ENCODE measurements at places on chromosomes 16 and 17.

GRCh38 chr16:78815713-78816112 is 716.3 kb downstream of the WWOX start:
- DNase-seq, result no peak

GRCh38 chr17:60351012-60351695 is 40.8 kb downstream of the USP32 start:
- DNase-seq, result no peak

DNA sequence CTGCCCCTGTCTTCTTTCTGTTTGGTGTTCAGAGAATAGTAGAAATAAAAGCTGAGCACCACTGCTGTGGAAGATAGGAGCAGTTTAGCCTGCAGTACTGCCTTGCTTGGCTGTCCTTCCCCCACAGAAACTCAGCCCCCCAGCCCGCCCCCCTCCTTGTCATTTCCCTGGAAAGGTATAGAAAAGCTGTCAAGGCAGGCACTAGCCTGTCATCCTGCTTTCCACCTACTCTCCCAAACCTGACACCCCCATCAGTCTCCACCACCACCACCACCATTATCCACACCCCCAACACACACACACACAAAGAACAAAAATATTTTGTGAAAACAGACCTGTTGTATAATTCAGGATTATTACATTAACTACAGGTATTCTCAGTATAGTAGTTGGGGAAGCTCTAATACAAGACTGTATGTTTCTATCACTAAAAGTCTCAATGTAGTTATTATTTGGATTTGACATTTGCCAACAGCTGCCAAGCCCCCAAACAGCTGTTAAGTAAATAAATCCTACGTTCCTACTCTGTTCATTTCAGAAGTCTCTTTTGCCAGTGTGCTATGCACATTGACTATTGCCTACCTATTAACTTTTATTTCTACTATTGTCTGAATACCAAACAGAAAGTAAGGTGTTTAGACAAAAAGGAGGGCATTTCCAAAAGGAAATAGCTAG is 128.8 kb downstream of the CYB561 start:
- DNase-seq, result no peak

DNA sequence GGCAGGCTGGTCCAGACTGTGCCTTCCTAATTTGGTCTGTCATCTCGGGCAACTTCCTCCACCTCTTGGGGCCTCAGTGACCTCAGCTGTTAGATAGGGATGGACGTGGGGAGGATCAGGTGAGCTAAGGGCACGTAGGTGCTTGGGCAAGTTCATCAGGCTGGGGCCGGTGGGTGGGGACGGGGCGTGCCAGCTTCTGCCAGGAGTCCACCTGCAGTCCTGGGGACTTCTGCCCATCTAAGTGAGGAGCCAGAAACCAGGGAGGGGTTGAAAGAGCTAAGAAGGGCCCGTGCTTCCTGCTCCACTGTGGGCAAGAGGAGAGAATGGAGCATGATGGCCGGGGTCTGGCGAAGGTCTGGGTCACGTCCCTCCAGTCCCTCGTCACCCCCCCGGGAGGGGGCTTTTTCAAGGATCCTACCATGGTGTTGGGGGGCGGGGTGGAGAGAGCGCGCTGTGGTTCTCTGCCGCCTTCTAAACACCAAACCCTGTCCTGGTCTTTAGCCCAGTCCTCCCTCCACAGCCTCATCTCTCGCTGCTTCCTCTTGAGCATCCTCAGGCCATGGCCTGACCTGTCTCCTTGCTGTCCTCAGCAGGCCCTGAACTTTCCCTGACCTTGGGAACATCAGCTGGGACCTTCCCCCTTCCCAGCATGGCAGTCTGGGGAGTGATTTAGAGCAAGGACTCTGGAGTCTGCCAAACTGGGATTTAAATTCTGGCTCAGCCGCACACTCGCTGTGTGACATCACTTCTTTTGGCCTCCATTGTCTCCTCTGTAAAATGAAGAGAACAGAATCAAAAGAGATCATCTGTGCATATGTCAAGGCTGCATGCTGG is 21.6 kb downstream of the SPNS2 start:
- DNase-seq, result no peak

DNA sequence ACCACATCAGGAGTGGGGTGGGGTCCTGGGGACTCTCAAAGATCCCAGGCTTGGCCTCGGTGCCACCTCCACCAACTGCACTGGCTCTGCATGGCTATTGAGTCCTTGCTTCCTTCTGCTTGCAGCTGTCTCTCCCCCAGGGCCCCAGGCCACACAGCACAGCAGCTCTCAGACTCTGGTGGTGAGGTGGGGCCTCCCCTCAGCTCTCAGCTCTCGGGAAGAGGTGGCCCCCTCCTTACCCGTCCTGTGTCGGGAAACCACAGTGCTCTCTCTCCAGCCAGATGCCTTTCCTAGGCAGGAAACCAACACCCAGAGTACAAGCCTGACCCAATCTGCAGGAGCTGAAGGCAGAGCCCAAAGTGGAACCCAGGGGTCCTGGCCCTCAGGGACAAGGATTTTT is 18.5 kb downstream of the SRCIN1 start:
- no peak for DNase-seq
